ENCODE measurements at places on chromosomes 13 and 19.

DNA sequence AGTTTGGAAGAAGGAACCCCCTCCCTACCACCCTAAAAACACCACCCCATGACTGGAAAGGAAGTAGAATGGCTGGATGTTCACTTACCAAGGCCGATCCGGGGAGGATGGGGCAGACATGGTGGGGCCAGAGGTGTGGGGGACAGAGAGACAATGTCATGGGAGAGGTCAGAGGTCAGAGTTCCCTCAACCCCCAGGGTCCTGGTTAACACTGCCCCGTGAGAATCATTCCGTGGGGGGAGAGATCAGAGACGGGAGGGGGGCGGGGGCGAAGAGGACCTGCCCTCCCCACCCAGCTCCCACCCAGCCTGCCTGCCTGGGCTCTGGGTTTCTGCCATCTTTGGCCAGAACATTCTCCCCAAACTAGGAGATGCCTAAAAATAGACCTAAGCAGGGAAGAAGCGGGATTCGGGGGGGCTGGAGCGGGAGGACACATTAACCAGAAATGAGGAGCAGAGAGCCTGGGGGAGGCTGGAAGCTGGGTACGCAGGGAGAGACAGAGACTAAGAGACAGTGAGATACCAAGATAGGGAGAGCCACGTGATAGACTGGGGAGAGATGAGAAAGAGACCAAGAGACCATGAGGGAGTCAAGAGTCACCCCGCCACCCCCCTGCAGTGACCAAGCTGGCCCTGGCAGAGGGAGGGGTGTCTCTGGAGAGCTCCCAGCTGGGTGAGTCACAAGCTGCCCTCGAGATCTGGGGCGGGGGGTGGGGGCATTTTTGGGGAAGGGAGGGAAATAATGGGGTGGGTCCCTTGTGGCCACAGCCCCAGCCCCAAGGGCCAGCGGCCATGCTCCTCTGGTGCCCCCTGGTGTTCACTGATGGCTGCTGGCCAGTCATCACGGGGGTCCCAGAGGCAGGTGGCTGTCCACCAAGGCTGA, 6.1 kb upstream of the KANK2 start:
- DNase-seq: peak; percentile 68

DNA sequence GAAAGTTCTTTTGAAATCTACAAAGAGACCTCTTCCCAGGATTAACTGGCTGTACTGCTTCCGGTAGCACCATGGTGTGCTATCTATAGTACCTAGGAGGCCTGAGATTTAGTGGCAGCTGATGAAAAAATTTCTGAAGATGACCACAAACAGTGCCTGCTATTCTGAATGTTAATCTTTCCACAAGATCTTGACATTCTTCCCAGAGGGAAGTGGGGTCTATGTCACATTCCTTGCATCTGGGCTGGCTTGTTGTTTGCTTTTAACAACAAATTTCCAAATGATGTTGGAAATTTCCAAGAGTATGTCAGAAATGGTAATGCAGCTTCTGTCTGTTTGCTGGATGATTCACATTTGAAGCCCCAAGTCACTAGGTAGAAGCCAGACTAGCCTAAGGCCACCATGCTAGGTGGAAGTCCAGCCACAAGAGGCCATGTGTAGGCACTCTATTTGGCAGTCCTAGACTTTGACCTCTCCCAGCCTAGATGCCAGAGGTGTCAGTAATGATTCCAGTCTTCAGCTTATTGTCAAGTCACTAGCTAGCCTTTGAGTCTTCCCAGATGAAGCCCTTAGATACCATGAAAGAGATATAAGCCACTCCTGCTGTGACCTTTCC, 22.1 kb downstream of the SPART start:
- no peak for DNase-seq

- DNase-seq: no peak
These were observed 71.1 kb downstream of the CBY2 start for GRCh38 chr13:45773236-45773635.

GRCh38 chr13:22009500-22009899, 338.6 kb downstream of the FGF9 start:
- DNase-seq: no peak

DNA sequence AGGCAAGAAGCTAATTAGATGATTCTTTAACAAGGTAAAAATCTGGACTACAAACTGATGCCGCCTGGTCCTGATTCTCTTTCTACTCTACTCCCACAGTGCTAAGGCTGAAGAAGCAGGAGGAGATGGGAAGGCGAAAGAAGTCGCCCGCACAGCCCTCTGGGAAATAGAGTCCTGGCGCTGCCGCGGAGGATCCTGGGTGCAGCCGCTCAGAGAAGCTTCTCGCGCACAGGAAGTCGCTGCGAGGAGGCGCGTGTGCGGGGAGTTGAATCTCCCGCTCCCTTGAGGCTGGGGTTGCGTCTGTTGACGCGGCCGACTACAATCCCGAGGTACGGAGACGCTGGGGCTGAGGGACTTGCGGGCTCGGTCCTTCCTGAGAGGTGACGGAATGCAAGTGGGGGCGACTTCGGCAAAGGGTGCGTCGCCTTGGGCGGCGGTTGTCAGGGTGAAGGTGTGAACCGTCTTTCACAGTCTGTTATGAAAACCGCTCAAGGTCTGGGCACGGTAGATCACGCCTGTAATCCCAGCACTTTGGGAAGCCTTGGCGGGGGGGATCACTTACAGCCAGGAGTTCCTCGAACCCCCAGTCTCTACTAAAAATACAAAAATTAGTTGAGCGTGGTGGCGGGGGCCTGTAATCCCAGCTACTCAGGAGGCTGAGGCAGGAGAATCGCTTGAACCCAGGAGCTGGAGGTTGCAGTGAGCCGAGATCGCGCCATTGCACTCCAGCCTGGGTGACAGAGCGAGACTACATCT, at the start of gene ZNF473:
Gene ZNF473 (plus strand): TSS at position 212 of the 756 bp plus-strand sequence. CDS start 5,078 bp downstream, outside the sequence.
- DNase-seq: peak; percentile 89

DNA sequence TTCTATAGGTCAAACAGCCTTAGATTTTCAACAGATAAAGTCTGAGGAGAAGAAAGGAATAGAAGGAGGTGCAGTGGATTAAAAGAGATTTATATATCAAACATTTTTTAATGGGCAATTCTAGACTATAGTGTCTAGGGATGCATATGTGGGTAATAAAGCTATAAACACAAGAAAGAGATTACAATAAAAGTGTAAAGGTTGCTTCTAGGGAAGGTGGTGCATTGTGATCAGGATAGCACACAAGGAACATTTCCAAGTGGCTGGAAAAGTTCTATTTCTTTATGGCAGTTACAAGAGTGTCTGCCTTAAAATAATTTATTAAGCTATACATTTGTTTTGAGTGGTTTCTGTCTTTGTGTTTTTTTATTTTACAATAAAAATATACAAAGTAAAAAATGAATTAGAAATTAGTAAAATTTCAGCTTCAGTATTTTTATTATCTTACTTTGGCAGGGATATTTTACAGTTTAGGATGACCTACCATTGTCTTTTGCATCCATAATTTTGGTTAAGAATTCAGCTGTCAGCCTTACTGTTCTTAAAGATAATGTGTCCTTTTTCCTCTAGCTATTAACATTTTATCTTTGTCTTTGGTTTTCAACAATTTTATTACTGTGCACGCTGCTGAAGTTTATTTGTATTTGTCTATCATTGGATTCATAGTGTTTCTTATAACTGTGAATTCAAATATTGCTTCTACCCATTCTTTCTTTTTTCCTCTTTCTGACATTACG, 221.8 kb downstream of the LACC1 start:
- DNase-seq: no peak

GRCh38 chr19:1847684-1848398, 442 bp downstream of the REXO1 start:
- peak; percentile 62 for DNase-seq

GRCh38 chr19:46746281-46747057, at the start of gene STRN4:
Gene STRN4, minus strand, starts transcription at chr19:46746450. Its CDS starts 20 bp downstream, at chr19:46746430.
- peak; percentile 72 for DNase-seq

- no peak for DNase-seq
These were observed 136.7 kb downstream of the SIPA1L3 start for GRCh38 chr19:38043649-38044144.
